Aorta (tissue), 5 donors: ENCODE measurements at places on chromosomes 11 and 22. TPM values are rescaled to one million over a fixed set of nuclear protein-coding genes. Genes with fewer than 3 reads are reported as not detected.
A peak's percentile ranks its signal among the peaks of the same experiment; 100 is the strongest.

Gene LRRC56
- total RNA-seq, result 1.0 TPM

Gene OVCH2
- total RNA-seq, result 0.75 TPM

Gene CPT1B
- 3.2 TPM for total RNA-seq

Gene MS4A3
- not detected for total RNA-seq

Gene ADAMTS15
- 8.0 TPM for total RNA-seq

Gene NAALAD2
- total RNA-seq, result 0.42 TPM

Gene INS
- total RNA-seq, result 2.1 TPM

Gene SEC14L2
- total RNA-seq, result 14.7 TPM

Gene PGA5
- total RNA-seq, result not detected

Gene MYBPC3
- total RNA-seq, result 0.15 TPM

Gene MAJIN
- total RNA-seq, result not detected

Gene HPS5
- 25.5 TPM for total RNA-seq

Gene RFPL3
- total RNA-seq, result not detected

Gene PLAAT5
- 0.88 TPM for total RNA-seq

Gene LMO2
- 51.7 TPM for total RNA-seq

- DNase-seq, result no peak
Measured at GRCh38 chr11:31160504-31161422, 208.8 kb downstream of the DCDC1 start.

GRCh38 chr11:64839887-64840782 lies 4.3 kb downstream of the CDC42BPG start:
- DNase-seq, result no peak

DNA sequence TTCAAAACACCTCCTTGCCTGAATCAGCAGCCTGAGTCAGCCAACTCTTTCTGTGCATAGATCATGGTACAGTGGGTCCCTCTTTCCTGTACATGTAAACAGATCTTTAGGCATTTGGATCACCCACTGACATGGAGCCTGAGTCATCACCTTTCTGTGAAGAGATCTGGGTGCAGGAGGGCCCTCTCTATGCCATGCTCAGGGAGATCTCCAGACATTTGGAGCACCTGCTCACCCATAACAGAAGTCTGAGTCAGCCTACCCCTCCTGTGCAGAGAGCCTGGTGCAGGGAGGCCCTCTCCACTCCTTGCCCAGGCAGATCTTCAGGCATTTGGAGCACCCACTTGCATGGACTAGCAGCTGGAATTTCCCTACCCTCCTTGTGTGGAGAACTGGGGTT lies 56.2 kb upstream of the GLYAT start:
- no peak for DNase-seq

DNA sequence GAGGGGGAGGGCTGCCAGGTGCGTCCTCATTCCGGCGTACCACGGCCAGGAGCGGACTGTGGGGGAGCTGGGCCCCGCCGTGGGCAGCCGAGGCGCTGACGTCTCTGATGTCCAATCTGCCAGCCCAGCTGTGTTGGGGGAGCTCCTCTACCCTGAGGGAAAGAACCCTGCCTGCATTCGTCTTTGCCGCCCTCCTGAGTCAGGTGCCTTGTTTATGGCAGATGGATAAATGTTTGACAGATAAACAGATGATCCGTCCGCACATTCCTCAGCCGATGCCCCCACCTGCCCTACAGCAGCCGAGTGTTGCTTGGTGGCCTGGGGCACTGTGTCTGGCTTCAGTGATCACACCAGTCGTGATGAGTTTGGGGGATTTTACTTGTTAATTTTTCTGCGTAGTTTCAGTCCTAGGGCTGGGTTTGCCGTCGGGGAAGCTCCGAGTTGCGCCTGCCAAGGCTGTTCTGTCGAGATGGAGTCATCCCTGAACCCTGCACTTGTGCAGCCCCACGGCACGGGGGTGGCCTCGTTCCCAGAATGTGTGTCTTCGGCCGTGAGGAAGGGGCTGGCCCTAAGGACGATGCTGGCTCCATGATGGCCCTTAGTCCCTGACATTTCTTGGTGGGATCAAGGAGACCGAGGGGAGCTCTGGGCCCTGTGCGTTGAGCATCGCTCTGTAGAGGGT lies 1083.9 kb downstream of the BRD1 start:
- peak; percentile 39 for DNase-seq

DNA sequence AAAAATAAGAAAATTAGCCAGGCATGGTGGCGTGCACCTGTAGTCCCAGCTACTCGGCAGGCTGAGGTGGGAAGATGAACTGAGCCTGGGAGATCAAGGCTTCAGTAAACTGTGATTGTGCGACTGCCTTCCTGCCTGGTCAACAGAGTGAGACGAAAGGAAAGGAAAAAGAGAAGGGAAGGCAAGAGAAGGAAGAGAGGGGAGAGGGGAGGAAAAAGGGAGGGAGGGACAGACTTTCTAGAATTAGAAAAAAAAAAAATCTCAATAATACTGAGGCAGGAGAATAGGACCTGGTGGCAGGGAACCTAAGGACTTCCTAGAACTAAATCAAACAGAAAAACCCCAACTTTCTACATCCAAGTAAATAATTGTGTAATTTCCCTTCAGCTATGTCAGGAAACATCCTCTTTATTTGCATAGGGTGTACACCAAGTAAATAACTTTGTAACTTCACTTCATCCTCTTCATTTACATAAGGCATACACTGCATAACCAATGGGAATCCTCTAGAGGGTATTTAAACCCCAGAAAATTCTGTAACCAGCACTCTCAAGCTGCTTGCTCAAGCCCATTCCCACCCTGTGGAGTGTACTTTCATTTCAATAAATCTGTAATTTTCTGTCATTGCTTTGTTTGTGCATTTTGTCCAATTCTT lies 8.7 kb downstream of the SBF2 start:
- no peak for DNase-seq

DNA sequence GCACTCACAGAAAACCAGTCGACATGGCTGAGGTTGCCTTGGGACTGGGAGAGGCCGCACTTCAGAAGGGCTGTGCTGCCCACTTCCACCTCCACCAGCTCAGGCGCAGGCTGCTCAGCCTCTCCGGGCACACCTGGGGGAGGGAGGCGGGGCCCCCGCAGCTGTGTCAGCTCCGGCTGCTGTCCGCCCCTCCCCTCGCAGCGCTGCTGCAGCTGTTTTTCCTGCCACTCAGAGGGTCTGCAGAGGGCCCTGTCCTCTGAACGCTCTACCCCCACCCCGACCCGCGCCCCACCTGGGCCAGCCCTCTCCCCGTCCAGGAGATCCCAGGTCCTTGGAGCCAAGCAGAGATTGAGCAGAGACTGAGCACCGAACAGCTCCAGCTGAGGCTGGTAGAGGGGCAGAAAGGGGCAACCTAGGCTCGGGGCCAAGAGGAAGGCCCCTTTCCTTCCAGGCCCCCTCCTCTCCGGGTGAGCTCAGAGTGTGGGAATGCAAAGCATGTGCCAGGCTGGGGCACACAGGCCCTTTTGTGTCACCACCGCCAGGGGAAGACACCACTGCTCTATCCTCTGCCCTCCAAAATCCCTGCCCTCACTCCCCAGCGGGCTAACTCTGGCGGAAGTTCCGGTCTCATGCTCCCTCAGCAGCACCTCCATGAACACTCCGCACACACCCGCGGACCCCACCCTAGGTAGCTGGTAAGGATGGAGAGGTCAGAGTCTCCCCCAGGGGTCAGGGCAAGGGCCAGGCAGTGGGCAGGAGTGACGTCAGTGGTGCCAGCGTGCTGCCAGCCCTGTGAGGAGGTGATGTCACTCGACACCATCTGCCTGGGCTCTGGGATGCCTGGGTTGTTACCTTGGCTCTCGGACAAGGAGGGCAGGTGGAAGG lies 1.6 kb downstream of the MCAM start:
- peak; percentile 73 for DNase-seq

DNA sequence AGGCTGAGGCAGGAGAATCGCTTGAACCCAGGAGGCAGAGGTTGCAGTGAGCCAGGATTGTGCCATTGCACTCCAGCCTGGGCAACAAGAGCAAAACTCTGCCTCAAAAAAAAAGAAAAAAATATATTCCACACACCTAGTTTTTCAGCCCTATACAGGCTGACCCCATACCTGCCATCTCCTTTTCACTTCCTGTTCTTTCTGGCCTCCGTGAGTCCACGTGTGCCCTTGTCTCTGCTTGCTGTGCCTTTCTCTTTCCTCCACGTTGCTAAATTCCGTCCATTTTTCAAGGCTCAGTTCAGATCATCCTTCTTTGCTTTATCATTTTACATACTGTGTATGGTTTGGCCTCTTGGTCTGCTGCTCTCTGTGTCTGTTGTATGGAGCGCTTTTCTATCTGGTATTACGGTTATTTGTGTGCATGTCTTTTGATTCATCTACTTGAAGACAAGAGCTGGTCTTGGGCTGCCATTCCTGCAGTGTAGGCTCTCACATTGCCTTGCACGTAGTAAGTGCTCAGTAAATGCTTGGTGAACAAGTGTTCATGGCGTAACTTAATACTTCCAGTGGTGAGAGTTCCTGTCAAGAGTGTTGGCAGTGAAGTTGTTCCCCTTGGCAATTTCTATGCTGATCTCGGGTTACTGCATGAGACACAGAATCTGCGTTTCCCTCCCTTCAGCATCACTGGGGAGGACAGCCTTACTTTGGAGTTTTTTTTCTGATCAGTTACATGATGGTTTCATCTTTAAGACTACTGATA lies 57.5 kb downstream of the PTPRJ start:
- DNase-seq, result no peak

GRCh38 chr11:46246521-46246920 lies 30.9 kb upstream of the CREB3L1 start:
- no peak for DNase-seq

GRCh38 chr11:74751303-74751702 lies 2.7 kb downstream of the RNF169 start:
- DNase-seq, result no peak

GRCh38 chr11:79249295-79249993 lies 191.4 kb downstream of the TENM4 start:
- DNase-seq, result no peak

DNA sequence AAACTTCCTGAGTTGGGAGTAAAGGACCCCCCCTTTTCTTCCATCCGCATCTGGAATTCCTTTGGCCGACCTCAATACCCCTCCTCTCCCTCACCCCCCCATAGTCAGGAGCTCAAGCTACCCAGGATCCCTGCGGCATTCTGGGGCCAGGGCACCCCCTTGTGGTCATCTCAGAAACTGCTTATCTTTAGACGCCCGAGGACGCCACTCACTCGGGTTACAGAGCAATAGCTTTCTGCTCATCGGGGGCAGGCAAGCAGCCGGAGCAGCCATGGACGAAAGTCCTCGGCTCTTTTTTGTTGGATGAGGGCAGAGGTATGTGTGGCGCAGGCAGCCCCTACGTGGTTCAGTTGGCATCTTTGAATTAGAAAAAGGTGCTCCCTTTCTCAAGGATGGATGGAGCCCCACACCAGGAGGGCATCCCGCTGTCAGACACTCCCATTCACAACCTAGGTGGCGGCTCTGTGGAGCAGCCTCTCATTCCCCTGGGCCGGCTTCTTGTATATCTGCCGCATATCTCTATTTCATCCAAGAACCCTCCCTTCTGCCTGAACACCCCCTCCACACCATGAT lies 2.3 kb downstream of the C1QTNF5 start:
- DNase-seq, result peak; percentile 88

GRCh38 chr11:35238882-35239281 lies 99.9 kb downstream of the CD44 start:
- no peak for DNase-seq

DNA sequence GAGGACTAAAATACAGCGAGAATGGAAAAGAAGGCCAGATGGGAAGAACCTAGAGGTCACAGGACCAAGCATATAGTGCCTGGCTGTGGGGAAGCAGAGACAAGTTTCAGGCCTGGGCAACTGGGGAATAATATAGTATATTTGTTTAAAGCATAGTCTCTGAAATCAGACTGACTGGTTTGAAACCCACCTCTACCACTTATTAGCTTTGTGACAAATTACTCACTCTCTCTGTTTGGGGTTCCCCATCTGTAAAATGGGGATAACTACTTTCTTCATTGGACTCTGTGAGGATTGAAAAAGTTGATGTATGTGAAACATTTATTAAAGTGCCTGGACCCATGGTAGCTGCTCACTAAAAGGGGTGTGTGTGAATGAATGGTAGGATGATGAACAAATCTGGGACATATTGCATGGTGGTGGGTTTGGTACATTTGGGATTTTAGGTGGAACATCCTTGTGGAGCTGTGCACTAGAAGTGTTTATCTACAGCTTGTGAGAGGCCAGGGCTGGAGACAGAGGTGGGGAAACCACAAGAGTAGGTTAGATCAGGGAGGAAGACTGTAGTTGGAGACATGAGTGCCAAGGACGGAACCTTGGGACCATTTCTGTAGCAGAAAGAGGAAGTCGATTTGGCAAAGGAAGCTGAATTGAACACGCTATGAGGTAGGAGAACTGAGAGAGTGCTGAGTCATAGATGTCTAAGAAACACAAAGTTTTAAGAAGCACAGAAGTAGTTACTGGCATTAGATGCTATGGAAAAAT lies 52.6 kb downstream of the SWAP70 start:
- no peak for DNase-seq

DNA sequence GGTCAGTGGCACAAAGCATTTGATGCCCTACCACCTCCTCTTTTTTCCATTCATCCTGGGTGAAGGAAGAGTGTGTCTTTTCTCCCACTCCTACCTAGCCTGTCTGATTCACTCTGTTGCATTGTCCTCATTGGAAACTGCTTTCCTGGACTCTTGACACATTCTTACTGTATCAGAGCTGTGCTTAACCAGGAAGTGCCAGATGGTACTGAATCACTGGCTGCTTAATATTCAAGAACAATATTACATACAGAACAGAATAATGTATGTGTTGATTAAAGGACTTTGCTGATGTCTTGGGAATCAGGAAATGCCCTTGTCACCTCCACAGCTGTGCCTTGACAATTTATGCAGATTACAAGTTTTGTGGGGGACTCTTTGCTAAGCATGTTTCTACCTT lies 44.4 kb downstream of the SVIP start:
- DNase-seq, result no peak

DNA sequence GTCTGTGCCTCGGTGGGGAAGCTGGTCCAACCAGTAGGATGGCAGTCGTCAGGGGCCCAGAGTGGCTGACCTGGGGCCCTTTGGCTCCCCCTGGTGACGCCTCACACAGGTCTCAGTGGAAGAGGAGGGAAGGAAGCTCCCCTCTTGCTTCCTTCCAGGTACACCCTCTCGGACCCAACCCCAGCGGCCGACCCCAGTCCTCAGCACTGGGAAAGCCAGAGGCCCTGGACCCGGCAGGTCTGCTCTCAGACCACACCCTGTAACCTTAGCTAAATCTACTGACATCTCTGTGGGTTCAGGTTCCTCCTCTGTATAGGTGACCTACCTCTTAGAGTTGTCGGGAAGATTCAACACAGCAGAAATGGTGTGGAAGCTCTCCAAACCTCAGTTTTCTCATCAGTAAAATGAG lies 3.4 kb upstream of the SCUBE1 start:
- DNase-seq, result peak; percentile 54

- DNase-seq, result no peak
Measured at GRCh38 chr11:3685923-3686322, 14.7 kb upstream of the CHRNA10 start.

GRCh38 chr22:45507798-45508197 lies 5.1 kb downstream of the FBLN1 start:
- no peak for DNase-seq

DNA sequence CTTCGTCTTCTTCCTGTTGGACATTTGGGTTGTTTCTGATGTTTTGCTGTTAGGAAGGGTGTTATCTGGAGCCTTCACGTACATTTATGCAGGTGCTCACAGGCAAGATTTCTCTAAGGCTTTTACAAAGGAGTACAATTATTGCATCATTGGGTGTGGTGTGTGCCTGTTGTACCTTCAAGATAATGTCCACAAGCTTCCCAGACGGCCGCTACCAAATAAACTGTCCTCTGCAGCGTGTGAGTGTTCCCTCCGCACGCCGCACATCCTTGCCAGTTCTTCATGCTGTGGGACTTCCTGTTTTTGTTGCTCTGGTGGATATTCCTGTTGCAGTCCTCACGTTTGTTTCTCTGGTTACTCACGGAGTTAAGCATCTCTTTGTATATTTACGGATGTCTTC lies 133.3 kb downstream of the TBC1D22A start:
- DNase-seq, result peak; percentile 36
